ENCODE measurements at places on chromosomes 2 and 18.
A peak's percentile ranks its signal among the peaks of the same experiment; 100 is the strongest.

GRCh38 chr18:73563901-73564472 is 583.6 kb downstream of the FBXO15 start:
- no peak for DNase-seq

- DNase-seq = no peak
These were observed 123.6 kb downstream of the MTX2 start for GRCh38 chr2:176392744-176393414.

GRCh38 chr2:119491776-119492525 is 32.3 kb downstream of the SCTR start:
- DNase-seq = no peak

DNA sequence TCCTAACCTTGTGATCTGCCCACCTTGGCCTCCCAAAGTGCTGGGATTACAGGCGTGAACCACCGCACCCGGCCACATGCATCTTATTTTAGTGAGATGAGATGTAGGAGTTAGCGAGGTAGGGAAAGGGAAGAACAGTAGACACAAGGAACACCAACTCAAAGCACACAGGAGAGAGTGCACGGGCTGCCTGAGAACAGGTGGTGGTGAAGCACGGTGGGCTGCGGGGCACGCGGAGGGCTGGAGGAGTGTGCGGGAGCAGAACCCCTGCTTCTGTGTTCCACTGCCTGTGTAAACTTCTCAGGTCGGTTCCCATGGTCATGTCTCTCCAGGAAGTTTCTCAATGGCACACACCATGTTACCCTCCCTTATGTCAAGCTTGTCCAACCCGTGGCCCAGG is 38.7 kb downstream of the PROC start:
- DNase-seq = no peak

DNA sequence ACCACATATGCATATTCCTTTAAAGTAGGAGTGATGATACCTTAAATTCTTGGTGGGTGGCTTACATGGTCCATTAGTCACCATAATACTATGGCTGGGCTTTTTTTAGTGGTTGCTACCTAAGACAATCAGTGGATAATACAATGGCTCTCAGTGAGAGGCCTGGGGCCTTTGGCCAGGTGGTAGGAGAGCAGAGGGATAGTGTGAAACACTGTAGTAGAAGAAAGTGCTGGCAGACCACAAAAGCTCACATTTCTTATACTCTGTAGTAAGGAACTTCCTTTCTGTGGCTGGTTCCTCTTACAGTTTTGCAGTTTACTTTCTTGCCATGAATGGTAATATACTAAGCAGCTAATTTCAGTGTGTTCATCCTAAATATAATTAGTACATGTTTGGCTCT is 583.5 kb downstream of the XIRP2 start:
- no peak for DNase-seq

DNA sequence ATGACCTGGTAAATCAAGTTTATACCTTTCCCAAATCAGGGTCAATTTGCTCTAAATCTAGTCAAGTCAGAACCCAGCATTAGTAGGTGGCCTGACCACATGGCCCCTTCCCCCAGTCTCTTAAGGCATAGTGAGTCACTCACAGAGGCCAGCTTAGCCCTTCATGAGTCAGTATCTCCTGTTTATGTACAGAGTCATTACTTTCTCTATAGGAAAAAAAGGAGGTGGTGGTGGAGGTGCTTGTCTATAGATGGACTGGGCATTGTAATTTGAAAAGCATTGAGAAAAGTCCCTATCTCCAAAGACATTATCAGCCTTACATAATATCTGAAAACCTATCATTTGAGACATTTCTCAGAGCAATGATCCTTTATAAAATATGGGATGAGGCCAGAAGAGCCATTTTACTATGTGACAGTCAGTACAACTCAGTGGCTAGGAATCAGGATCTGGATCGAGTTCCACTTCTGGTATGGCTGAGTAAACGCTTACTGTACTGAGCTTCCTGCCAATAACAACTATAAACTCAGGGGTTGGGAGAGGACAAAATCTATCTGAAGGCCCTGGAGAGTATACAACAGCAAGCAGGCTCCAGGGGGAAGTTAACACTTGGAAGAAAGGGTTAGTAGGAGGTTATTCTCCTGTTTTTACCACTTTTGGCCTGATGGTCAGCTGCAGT is 22.5 kb upstream of the SIGLEC15 start:
- peak; percentile 45 for DNase-seq

- DNase-seq = no peak
These were observed 11.0 kb downstream of the ITGA4 start for GRCh38 chr2:181467966-181468707.

DNA sequence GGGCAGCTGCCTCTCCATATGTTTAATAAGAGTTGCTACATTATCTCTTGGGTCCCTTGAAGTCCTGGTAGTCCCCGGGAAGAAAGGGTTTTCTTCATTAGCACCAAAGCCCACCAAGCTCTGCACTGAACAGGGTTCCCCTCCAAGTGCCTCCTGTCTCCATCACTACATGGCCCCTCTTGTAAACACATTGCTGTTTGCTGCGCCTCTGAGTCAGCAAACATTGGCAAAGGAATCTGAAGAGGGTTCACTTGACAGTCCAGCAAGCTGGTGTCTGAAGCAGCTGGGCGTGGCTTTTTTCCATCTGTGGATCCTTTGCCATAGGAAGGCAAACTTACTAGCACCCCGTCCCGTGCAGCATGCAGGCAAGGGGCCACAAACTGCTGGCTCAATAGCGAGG is 82.8 kb downstream of the TEX51 start:
- DNase-seq = no peak

DNA sequence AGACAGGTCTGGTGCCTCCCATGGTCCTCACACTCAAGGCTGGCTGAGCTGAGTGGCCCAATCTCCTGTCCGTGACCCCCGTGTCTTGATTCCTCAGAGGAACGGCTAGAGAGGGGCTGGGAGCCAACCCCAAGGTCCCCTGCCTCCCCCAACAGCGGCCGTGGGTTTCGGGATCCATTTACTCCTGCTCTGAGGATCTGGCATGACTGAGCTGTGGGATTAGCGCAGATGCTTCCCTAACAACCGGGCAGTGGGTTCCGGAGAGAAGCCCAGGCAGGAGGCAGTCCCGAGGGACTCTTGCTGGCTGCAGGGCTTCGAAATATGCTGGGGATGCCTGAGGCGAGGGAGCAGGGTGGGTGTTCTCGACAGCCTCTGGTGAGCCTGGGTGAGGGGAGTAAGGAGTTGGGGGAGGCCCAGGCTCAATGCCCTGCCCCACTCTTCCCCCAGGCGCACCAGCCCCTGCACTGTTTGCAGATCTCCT is 18.9 kb downstream of the GPR35 start:
- no peak for DNase-seq

DNA sequence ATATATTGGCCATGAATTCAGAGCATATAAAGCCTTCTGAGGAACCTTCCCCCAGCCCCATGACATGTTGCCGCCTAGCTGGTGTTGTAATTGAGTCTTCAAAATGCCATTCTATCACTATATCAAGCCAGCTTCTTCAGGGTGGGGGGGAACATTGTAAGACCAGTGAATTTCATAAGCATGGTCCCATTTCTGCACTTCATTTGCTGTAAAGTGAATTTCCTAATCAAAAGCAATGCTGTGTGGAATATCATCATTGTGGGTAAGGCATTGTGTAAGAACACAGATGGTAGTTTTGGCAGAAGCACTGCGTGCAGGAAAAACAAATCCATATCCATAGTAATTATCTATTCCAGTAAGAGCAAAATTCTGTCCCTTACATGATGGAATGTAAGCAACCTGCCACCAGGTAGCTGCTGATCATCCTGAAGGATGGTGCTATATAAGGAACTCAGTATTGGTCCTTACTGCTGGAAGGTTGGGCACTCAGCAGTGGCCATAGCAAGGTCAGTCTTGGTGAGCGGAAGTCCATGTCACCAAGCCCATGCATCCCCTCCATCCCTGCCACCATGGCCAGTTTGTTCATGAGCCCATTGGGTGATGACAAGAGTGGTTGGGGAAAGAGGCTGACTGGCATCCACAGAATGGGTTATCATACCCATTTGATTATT is 159.4 kb downstream of the COPS8 start:
- DNase-seq = no peak

DNA sequence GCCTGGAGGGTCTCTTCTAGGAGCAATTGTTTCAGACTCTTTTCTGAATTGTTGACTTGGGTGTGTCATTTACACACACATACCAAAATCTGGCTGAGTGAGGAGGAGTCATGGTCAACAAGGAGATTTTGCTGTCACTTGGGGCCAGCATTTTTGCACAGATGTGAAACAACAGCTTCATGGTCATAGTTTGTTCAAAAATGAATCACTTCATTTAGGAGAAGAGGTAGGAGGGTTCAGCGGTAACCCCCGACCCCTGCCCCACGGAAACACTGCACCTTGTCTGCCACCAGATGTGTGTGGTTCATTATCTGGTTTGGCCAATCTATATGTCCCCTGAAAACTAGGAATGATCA is 42.2 kb downstream of the LBH start:
- no peak for DNase-seq

- no peak for DNase-seq
These were observed 36.2 kb downstream of the CCBE1 start for GRCh38 chr18:59660786-59661743.

- no peak for DNase-seq
These were observed 34.0 kb upstream of the MALL start for GRCh38 chr2:110149330-110150220.

GRCh38 chr2:9451231-9451630 is 23.1 kb upstream of the IAH1 start:
- no peak for DNase-seq

DNA sequence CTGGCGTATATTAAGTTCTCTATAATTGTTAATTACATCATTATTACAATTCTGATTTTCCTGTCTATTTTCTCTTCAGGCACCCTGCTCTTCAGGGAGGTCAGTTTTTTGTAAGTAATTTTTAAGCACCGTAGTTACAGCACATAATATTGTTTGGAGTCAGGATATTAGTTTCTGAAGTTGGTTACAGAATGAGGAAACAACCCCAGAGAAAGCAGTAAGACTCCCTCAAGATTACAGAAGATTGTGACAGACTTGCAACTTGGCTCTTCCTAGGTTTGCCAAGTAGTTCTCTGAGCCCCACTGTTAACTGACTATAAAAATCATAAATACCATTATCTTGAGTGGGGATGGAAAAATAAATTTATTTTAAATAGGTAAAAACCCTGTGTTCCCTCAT is 921 bp downstream of the RPE start:
- DNase-seq = peak; percentile 70

- no peak for DNase-seq
These were observed 147.8 kb downstream of the UBE2E3 start for GRCh38 chr2:181128199-181128598.

GRCh38 chr2:138476186-138476585 is 25.4 kb upstream of the SPOPL start:
- DNase-seq = no peak

DNA sequence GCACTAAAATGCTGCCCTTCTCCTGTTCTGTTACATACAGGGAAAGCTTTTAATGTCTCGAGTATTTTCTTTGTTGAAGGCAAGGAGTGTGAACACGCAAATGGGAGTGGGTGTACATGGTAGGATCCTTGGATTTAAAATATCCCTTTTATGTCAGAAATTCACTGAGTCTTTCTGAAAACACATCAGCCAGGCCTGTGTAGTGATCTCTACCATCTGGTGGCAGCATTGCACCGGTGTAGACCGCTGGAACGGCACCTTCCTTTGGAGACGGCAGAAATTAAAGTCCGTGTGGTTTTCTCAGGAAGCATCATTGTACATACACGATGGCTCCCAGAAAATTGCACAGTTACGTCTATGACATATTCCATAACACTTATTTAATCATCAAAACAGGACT is 515.8 kb downstream of the GALR1 start:
- DNase-seq = no peak
